Peyer's patch (tissue), 4 donors: ENCODE measurements at places on chromosomes 5 and 9. TPM values are rescaled to one million over a fixed set of nuclear protein-coding genes. Genes with fewer than 3 reads are reported as not detected.

- no peak for DNase-seq
Observed at GRCh38 chr5:2577312-2578036, 174.0 kb downstream of the IRX2 start.

Gene TMEM38B
- total RNA-seq, result 13.3 TPM

GRCh38 chr9:101705135-101705661 lies 33.2 kb downstream of the GRIN3A start:
- DNase-seq, result no peak

- no peak for DNase-seq
Observed at GRCh38 chr5:144083185-144083584, 87.3 kb downstream of the YIPF5 start.

Gene FOXE1
- not detected for total RNA-seq
